T-helper 22 cell (primary cell): ENCODE measurements at places on chromosomes 3 and 15.

GRCh38 chr15:84834969-84835368 is 17.8 kb downstream of the ALPK3 start:
- no peak for DNase-seq

- DNase-seq, result no peak
Observed at GRCh38 chr3:188915127-188915526, 256.6 kb upstream of the TPRG1 start.

DNA sequence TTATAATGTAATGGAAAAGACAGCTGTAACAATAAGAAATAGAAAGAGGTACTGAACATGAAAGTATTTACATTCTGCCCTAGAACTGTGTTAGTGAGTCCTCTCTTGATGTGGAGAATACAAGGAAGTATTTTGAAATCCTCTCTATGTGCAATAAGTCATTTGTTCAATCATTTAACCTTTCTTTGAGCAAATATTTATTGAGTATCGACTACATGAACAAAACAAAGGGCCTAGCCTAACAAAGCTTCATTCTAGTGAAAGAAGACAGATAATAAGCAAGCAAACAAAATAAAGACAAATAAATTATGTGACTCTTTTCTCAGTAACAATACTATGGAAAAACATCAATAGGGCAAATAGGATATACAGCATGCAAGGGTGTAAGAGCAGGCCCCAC is 354.9 kb upstream of the ATP11B start:
- DNase-seq, result no peak

DNA sequence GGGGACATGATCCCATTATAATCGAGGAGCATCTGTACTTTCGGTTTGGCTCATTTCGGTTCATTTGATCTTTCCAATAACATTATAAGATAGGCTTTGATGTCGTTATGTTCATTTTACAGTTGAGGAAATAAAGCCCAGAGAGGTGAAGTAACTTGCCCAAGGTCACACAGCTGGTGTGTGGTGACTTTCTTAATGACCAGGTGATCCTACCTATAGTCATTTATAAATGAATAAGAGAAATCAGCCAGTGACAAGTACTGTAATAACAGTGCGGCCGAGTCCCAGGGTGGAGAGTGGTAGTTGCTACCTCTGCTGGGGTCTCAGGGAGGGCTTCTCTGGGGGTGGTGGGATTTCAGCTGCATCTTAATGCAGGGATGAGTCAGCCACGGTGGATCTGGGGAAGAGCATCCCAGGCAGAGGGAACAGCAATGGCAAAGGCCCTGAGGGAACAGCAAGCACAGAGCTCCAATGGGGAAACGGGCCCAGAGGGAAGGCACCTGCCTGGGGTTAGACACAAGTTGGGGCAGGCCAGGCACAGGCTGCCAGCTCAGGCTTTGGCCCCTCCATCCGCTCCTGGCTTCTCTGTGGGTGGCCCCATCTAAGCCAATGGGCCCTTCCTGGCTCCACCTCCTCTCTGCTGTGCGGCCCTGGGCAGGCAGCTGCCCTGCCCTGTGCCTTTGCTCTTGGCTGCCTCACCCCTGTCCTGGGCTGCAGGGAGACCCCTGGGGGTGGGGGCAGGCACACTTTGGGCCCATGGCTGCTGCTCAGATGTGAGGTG is 1.1 kb upstream of the FBLN2 start:
- no peak for DNase-seq

DNA sequence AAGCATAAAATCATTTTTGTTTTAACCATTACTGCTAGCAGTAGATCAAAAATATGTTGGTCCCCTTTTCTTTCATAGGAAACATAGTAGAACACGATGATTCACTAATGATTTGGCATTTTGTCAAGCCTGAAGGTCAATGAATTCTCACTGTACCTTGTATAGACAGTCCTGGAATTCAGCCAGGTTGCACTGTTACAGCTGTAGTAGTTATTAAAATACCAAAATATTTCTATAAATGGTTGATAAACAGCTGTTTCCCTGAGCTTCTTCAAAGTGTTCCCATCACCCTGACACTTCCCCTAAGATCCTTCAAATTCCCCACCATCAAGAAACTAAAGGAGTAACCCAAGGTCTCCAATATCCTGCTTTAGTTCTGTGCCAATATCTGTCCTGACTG is 200.9 kb downstream of the ATP8B4 start:
- no peak for DNase-seq

- no peak for DNase-seq
Observed at GRCh38 chr15:77305953-77306352, 114.0 kb downstream of the PEAK1 start.

GRCh38 chr15:90866161-90866715 is 2.1 kb upstream of the FURIN start:
- DNase-seq, result no peak
